NCI-H524 (cell line): ENCODE measurements at places on chromosomes 3 and 15.

DNA sequence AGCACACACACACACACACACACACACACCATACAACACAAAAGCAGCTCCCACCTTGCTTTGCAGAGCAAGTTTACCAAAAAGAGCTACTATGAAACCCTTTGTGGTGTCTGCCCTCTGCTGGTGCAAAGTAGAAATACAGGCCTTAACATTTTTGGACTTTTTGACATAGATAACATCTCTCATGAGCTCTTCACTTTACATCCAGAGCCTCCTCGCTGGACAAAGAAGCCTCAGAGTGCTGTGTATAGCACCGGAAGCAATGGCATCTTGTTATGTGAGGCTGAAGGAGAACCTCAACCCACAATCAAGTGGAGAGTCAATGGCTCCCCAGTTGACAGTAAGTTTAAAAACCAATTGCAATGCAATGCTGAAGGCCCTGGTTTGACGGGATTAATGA, 157.9 kb downstream of the CHL1 start:
- peak; percentile 65 for DNase-seq

DNA sequence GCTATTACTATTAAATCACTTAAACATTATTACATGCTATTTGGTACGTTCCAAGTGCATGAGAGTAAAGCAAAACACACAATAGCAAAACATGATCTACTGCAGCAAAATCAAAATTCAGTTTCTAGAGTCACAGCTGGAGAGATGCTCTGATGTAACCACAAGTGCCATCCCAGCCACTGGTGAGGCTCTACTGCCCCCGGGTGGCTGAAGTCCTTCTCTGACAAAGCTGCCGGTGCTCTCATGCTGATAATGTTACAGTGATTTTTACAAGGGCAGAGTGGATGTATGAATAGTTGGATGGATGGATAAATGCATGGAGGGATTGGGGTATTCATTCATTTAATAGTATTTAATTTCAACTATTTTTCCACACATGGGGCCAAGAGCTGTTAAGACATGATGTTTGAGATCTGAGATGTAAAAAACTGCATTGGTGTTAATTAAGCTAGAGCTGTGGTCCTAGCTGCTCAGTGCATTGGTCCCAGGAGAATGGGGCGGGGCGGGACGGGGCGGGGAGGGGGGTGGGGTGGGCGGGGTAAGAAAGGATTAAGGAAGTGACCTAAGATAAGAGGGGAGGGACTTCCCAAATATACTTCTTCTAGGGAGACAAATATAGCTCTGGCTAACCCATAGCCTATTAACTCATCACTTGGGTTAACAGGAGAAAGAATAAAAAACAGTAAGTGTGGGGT, 5.3 kb upstream of the SPESP1 start:
- DNase-seq: peak; percentile 95

- peak; percentile 32 for DNase-seq
Measured at GRCh38 chr3:98013411-98014267, 21.5 kb downstream of the GABRR3 start.

DNA sequence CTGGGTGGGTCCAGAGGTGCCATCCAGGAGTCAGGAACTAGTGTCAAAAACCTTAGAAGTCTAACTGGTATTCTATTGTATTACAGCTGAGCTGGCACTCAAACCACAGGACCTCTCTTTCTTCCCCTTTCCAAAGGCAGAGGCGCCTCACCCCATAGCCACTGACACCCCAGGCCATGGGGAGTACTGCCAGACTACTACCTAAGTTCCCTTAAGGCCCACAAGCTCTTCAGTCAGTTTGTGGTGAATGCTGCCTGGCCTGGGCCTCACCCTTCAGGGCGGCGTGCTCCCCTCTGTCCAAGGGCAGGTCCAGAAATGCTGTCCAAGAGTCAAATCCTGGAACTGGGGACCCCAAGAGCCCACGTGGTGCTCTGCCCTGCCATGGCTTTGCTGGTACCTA, 43.0 kb upstream of the FGF7 start:
- DNase-seq: no peak

- no peak for DNase-seq
Measured at GRCh38 chr15:89075846-89076245, 12.4 kb upstream of the ABHD2 start.

- no peak for DNase-seq
Measured at GRCh38 chr15:70650567-70651302, 112.6 kb downstream of the UACA start.

- DNase-seq: no peak
Measured at GRCh38 chr15:78263907-78264303, 457 bp upstream of the DNAJA4 start.

- DNase-seq: no peak
Measured at GRCh38 chr3:15385901-15386653, 41.3 kb downstream of the METTL6 start.

DNA sequence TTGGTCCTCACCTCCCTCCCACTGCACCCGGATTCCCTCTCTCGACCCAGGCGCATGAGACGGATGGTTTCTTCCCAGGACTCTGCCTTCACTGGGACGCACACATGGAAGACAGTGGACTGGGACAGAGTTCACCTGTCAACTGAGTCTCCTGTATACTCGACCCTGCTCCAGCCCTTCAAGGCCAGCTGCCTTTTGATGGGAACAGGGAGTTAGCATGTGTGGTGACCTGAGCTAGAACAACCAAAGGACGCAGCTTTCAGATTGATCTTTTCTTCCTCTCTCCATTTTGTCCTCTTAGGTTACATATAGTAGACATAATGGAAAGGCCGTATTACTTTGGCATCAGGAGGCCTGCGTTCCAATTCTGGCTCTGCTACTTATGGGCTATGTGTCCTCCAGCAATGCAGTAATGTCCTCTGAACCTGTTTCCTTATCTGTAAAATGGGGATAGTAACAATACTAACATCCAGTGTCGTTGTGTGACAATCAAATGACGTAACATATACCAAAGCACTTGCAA, 94.1 kb downstream of the PEX5L start:
- DNase-seq: no peak

DNA sequence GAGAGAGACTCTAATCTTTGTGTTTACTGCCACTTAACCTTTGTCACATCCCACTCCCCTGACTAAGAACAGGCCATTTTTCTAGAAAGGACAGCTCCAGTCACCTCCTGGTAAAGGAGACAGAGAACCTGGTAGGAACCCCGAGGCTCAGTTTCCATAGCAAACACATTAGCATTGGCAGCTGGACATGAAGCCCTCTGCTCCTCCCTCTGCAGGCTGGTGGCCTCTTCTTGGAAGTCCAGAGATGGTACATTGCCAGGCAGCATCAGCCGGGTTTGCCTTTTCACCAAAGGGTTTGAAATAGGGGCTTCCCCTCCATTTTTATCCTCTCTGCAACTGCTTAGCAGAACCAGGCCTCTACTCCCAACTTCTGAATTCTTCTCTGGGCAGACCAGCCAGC, 213.4 kb upstream of the SEMA6D start:
- DNase-seq: no peak

DNA sequence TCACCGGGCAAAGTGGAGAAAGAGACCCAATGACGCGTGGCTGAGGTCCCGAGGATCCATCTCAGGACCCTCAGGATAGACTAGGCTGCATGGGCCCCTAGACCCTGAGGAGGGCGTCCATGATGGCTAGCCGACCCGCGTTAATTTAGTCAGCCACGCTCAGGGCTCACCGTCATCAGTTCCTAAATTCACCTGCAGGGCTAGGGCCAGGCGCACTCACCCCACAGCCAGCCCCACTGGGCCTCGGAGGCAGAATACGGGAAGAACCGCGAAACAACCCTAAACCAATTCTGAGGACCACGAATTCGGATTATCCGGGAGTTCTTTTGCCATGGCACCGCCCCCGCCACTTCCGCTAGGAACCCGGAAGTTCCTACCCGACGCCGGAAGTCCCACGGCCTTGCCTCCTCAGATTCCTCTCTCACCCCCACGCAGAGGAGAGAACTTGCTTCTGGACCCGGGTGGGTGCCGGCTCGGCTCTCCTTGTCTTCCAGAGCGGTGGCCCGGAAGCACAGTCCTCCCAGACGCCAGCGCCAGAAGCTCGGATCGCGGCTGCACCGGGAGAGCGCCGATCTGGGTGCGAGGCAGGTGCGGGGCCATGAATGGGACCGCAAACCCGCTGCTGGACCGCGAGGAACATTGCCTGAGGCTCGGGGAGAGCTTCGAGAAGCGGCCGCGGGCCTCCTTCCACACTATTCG, at the start of the genes EAF1 and METTL6:
Gene EAF1 (plus strand): TSS at position 417 of the 699 bp plus-strand sequence. CDS start 182 bp downstream, at position 599.
Gene METTL6 (minus strand): TSS at position 363 of the 699 bp plus-strand sequence. CDS start 1,033 bp downstream, outside the sequence.
- peak; percentile 76 for DNase-seq

DNA sequence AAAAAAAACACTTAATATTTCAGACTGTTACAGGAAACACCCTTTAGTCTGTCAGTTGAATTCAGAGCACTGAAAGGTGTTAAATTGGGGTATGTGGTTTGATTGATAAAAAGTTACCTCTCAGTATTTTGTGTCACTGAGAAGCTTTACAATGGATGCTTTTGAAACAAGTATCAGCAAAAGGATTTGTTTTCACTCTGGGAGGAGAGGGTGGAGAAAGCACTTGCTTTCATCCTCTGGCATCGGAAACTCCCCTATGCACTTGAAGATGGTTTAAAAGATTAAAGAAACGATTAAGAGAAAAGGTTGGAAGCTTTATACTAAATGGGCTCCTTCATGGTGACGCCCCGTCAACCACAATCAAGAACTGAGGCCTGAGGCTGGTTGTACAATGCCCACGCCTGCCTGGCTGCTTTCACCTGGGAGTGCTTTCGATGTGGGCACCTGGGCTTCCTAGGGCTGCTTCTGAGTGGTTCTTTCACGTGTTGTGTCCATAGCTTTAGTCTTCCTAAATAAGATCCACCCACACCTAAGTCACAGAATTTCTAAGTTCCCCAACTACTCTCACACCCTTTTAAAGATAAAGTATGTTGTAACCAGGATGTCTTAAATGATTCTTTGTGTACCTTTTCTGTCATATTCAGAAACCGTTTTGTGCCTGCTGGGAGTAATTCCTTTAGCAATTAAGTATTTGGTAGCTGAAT, 17.9 kb downstream of the TMEM43 start:
- no peak for DNase-seq

DNA sequence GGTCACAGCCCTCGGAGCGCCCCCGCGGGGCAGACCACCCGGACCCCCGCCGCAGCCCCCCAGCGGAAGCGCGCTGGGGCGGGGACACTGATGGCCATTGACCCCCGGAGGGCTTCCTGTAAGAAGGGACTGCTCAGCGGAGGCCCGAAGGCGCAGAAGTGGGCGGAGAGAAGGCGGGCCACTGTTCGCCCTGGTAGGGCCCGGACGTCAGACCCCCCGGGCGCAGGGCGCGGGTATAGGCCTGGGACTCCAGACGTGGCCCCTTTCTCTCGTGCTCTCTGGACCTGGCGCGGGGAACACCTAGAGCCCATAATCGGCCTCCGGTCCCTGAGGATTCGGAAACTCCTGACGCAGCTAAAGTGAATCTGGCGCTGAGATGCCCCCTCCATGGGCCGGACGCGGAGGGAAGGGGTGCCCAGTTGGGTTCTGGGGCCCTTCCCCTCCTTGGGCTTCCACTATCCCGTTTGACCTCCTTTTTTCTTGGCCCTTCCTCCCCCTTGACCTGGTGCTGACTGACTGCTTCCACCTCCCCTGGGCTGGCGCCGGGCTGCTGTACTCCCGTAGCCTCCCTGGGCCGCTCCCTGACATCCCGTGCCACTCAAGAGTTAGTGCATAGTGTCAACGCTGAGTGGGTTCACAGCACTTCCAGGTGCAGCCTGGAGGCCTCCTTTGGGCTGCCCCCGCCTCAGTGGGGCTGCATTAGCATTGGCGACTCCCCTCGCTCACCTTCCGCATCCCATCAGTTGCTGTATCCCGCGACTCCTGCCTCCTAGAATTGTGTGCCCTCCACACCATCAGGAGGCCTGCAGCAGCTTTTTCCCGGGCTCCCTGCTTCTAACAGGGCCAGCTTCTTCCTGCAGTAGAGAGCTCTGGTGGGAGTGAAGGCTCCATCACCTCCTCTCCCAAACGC, 694 bp downstream of the ABTB1 start:
- no peak for DNase-seq

DNA sequence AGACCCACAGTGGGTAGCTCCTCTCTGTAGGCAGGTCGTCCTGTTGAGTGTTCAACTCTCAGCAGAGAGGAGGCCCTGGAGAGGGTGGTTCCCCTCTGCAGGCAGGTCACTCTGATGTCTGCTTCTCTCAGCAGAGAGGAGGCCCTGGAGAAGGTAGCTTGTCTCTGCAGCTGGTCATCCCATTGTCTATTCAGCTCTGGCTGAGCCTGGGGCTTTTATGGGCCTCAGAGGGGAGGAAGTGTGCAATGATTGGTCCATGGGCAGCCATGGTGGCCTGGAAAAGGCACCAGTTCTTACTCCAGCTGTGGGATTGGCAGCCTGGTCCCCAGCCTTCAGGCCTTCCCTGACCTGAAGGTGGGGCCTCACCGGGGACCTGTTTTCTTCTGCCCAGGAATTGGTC, 52.9 kb downstream of the PPCDC start:
- DNase-seq: no peak

DNA sequence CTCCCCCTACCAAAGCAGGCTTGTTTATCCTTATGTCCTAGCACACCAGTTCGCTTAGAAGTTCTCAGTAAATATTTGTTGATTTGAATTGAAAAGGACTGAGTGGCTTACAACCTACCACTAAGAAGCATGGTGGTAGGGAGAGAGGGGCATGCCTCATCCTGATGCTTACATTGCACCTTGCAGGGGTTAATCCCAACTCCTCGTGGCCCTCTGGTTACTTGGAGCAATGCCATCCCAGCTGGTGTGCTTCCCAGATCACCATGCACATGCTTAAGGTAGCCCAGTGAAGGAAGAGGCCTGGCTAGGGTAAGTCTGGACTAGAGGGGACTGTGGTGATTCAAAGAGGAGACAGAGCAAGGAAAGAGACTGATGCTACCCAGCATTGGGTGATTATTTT, 253.3 kb downstream of the CLSTN2 start:
- peak; percentile 91 for DNase-seq

GRCh38 chr3:180594631-180595558, 7.1 kb upstream of the TTC14 start:
- peak; percentile 50 for DNase-seq

GRCh38 chr15:73370151-73370550, 1.4 kb upstream of the HCN4 start:
- peak; percentile 89 for DNase-seq

GRCh38 chr3:6680119-6680806, 180.7 kb upstream of the GRM7 start:
- DNase-seq: no peak

DNA sequence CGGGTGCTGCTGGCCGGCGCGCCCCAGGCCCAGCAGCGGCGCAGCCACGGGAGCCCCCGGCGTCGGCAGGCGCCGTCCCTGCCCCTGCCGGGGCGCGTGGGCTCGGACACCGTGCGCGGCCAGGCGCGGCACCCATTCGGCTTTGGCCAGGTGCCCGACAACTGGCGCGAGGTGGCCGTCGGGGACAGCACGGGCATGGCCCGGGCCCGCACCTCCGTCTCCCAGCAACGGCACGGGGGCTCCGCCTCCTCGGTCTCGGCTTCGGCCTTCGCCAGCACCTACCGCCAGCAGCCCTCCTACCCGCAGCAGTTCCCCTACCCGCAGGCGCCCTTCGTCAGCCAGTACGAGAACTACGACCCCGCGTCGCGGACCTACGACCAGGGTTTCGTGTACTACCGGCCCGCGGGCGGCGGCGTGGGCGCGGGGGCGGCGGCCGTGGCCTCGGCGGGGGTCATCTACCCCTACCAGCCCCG, 777 bp downstream of the LOXL1 start:
- DNase-seq: no peak

GRCh38 chr3:151002003-151002981, 29.8 kb upstream of the CLRN1 start:
- DNase-seq: no peak

GRCh38 chr3:6468589-6468988, 392.3 kb upstream of the GRM7 start:
- no peak for DNase-seq

- no peak for DNase-seq
Measured at GRCh38 chr15:64703632-64703959, 71.8 kb downstream of the RBPMS2 start.
